ENCODE measurements at places on chromosomes 16 and 17.

GRCh38 chr17:39709319-39709997 lies 9.6 kb downstream of the ERBB2 start:
- no peak for DNase-seq

DNA sequence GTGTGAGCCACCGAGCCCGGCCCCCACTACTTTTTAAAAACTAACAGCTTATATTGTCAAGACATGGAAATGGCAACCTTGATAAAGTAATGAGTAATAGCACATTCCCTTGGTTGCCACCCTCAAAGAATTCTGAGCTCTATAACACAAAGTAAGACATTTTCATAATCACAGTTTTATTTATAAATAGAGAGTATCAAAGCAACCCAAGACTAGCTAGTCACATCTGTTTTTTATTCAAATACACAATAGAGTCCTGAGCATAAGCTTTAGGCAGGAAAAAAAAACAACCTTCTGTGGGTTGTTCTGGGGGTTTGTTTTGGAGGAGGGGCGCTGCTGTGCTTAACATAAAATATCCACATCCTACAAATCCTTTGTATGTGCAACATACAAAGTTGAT lies 68.7 kb downstream of the CEP95 start:
- no peak for DNase-seq

GRCh38 chr16:49858200-49859124 lies 2.5 kb upstream of the ZNF423 start:
- DNase-seq: no peak

- no peak for DNase-seq
These were observed 21.1 kb downstream of the STH start for GRCh38 chr17:46020023-46020761.

DNA sequence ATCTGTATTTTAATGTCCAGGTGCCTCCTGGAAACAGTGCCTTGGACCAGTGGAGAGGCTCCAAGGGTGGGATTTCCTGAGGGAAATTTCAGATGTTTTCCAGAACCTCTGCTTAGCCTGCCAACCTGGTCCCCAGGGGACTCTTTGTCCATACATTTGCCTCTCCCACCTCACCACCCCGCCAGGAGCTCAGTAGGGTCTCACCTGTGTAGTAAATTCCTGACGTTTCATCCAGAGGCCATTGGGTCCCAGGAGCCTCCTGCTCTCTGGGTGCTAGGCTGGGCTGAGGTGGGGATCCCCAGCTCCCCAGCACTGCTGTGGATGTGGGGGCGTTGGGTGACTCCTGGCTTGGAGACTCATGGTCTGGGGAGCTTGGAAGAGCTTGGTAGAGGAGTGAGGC lies 2.7 kb downstream of the NLRP1 start:
- no peak for DNase-seq

DNA sequence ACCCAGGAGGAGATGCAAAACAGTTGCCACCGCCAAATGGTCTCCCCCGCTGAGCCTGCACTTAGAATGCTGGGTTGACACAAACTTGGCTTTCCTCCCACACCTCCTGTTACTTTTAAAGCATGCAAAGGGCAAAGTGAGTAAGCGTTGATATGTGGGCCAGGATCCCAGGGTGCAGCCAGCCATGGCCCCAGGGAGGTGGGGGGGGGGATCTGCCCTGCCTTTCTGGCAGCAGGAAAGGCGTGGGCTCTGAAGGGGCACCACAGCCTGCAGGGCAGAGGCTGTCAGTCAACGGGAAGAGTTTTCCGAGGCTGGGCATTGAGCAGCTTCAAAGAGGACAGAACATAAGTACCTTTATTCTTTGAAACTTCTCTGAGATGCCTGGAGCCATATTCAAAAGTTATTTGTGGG lies 142.3 kb downstream of the ABCC12 start:
- peak; percentile 68 for DNase-seq

DNA sequence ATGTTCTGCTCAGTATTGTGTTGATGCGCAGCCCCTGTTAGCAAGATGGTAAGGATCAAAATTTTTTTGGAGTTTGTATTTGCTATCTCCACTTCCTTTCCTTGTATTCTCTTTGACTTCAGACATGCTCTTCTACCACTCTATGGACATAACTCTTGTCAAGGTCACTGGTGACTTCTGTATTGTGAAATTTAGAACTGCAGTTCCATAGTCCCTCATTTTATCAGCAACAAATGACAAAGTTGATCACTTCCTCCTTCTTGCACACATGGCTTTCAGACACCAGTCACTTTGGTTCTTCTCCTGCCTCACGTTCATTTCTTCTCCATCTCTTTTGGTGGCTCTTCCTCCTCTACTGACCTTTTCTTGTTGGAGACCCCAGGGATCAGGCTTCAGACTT lies 21.1 kb downstream of the COX11 start:
- no peak for DNase-seq

DNA sequence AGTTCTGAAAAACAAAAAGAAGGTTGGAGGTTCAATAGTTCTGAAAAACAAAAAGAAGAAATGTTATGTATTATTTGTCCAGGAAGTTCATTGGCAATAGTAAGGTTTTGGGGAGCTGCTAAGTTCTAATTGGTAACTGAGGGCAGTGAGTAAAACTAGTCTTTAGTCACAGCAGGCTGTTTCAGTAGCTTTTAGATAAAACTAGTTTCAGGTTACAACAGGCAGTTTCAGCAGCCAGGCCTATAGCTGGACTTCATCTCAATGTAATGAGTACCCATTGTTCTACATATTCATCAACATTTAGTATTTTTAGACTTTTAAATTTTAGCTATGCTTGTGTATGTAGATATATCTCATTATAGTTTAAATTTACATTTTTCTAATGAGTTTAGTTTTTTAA lies 639.3 kb downstream of the TOX3 start:
- DNase-seq: no peak

Data from H54 (cell line).